ENCODE measurements at places on chromosomes 2 and 18. TPM values are rescaled to one million over a fixed set of nuclear protein-coding genes. Genes with fewer than 3 reads are reported as not detected.

DNA sequence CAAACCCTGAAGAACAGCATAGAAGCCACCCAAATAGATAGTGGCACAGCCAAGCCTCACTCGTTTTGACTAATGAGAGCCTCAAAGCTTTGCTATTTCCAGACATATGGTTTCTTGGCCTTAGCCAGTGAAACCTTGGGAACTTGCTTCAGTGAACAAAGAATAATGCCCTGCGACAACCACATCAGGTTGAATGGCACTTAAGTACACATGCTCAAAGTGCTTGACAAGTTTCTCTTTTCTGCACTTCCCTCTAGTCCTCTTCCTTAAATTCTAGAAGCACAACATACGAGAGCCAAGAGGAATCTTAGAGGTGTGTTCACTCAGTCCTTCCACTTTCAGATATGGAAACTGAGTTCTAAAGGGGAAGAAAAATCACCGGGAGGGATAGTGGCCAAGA lies 258.3 kb downstream of the HAUS1 start:
- DNase-seq, result no peak

DNA sequence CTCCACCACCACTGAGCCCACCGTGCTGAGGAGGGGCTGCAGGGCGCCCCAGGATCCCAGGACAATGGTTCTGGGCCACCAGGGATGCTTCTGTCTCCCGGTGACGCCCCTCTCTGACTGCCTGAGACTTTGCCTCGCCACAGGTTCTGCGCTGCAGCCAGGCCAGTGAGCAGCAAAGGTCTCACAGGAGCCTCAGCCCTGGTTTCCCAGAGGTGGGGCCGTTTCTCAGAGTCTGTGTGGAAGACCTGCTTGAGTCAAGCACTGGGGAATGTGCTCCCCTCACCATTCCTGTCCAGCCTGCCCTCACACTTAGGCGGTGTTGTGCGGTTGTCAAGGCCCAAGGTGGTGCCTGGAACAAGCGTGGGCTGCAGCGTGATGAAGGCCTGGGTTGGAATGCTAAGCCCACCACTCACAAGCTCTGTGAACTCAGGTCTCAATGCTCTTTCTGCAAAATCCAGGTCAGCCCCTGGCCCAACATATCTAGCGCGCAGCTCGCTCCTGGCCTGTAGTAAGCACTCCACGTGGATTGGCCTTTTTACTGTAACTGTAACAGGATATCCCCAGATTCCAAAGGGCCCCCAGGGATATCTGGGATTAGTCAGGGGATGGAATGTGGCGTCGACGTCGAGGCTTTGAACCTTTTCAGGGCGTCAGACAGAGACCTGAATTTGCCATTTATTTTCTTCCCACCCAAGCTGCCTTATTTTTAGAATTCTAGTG lies 47.6 kb downstream of the PLB1 start:
- no peak for DNase-seq

The AMER3 gene
- total RNA-seq, result not detected

GRCh38 chr2:12303181-12304030 lies 413.3 kb upstream of the TRIB2 start:
- DNase-seq, result no peak

All from B cell (primary cell).